ENCODE measurements at places on chromosomes 12 and 14.

DNA sequence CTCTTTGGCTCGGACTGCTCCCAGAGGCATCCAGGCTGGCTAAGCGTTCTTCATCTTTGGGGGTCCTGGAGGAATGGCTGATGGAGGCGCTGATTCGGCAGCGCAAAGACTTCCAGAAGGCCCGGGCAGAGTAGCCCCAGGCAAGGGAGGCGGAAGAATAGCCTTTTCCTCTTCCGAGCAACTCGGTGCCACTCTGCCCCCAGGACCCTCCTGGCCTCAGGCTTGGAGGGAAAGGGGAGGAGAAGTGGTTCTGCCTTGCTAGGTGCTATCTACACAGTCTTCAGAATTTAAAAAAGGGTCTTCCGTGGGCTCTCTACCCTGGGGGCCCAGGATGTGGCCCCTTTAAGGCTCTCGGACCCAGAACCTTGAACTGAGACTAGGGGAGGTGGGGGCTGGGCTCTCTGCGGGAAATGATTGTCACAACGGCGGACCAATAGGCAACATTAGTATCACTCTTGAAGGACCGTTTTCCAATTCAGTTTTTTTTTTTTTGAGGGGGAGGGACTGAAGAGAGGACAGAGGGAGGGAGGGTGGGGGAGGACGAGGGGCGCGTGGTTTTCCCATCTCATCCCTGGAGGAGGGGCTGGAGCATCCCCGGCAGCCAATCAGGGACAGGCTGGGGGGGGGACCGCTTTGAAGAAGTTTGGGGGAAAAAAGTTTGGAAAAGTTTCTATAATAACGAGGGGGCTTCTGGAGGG, at the start of gene NFATC4:
NFATC4 (plus strand) TSS at position 671 of the 698 bp plus-strand sequence. CDS start 157 bp downstream, outside the sequence.
- DNase-seq, result no peak

- DNase-seq, result no peak
Observed at GRCh38 chr12:128969480-128970055, 116.3 kb downstream of the GLT1D1 start.

DNA sequence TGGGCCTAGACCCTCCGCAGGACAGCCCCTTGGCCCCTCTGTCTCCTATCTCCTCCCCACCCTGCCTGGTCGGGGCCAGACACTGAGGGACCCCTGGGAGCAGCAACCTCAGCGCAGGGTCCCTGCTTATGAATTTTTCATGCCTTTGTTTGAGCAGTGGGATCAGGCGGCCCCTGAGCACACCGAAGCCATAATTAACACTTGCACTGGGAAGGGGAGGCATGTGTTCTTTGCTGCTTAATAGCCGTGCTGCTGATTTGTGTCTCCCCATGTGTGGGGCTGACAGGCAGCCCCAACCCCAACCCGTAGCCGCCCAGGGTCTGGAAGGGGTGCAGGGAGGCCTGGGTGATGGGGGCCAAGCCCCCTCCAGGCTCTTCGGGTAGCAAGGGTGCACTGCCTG, 52.7 kb downstream of the FBRSL1 start:
- no peak for DNase-seq

- DNase-seq, result no peak
Observed at GRCh38 chr12:131452444-131452860, 258.4 kb upstream of the SFSWAP start.

GRCh38 chr14:101151226-101151926, 247.9 kb upstream of the RTL1 start:
- no peak for DNase-seq

DNA sequence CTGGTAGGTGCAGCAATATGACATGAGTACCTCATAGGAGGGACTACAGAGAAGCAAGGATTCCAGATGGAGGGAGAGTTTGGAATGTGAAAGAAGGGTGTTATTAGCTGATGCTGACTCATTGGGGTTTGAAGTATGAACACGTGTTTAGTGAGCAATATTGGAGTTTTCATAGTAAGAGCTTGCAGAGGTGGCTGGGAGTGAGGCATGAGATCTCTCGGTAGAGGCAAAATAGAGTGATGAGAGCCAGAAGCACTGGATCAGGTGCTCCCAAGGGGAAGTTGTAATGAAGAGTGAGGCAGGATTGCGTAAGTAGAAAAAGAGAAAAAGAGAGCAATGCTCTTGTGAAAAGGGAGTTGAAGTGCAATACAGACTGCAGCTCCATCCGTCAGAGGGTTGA, 42.1 kb downstream of the MGST1 start:
- DNase-seq, result no peak

DNA sequence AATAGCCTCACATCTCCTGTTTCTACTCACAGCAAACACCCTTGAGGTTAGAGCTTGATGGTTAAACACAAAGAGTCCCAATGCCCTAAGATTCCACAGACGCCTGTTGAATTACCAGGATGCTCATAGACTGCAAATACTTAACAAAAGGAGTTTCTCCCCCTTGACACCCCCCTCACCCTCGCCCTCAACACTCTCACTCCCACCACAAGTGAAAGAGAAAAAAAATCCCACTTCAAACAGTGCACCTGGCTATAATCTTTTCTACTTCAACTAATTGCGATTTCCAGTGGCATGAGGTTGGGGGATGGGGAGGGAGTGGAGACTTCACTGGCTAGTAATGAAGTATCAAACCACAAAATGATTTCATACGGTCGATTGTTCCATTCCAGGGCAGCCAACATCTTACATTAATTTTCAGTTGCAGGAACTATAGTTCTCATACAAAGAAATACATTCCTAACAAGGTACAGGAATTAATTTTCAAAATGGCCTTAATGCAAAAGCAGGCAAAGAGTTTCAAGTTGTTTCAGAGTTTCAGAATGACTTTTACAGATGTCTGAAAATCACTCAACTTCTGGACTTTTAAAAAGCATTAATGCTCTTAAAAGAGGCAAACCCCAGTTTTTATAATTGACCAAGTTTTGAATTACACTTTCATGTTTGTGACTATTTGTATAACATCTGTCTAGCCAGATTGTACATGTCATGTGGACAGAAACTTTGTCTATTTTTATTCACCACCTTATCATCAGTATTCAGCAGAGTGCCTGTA, 390.7 kb downstream of the C12orf75 start:
- DNase-seq, result no peak

GRCh38 chr14:90522571-90523191, 125.9 kb downstream of the CALM1 start:
- no peak for DNase-seq

GRCh38 chr12:69720750-69721149, 17.9 kb upstream of the RAB3IP start:
- DNase-seq, result no peak

DNA sequence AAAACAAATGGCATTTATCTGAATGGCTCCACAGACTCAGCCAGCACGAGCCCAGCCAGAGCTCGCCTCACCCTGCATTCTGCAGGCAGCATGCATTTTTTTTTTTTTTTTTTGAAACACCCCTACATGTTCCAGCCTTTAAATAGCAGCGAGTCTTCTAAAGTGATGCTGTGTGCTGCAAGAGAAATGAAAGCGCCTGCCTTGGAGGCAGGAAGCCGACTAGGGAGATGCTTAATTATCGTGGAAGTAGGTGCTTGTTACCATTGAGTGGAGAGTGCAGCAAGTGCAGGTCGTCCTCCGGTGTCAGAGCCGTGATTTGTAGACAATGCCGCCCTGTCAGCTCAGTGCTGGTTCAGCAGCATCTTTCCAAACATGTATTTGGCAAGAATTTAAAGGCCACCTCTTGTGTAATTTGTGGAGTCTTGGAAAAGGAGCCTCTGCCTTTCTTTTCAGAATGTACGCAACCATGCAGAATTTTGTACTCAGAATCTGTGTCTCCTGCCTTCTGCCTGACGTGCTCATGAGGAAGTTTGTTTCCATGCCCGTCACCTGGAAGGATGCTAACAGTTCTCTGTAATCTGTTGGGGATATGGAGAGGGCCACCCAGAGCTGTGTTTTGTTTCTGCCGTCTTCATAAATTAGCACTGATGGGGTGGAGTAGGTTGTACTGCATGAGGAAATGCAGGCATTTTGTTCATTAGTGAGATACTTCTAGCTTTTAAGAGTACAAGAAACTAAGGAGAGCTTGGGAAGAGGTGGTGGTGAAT, 345.9 kb upstream of the RGS6 start:
- no peak for DNase-seq

GRCh38 chr14:52366796-52367315, 52.7 kb downstream of the PTGER2 start:
- DNase-seq, result no peak

GRCh38 chr12:95546491-95546813, 4.8 kb downstream of the USP44 start:
- DNase-seq, result no peak

DNA sequence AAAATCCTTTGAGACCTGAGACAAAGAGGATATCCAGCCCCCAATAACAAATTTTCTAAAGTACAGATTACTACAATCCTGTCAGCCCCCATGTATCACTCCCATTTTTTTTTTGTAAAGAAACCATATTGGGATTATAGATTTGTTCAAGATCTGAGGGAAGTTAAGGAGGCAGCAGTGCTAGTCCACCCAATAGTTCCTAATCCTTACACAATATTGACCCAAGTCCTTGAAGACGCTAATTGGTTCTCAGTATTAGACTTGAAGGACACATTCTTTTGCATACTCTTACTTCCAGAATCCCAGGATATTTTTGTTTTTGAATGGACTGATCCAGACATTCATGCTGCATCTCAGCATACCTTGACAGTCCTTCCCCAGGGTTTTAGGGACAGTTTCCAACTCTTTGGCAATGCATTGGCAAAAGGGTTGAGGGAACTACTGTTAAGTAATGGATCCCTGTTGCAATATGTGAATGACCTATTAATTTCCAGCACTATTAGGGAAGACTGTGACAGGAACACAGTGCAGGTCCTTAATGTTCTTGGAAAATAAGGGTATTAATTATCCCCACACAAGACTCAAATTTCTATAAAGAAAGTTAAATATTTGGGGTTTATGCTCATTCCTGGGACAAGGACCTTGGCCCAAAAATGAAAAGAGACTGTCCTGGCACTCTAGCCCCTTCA, 1519.5 kb upstream of the SEL1L start:
- no peak for DNase-seq

Measured in activated gamma-delta T cell (primary cell).